ENCODE measurements at places on chromosomes 4 and X.

GRCh38 chrX:119249891-119250290 is 13.8 kb downstream of the PGRMC1 start:
- DNase-seq, result no peak

DNA sequence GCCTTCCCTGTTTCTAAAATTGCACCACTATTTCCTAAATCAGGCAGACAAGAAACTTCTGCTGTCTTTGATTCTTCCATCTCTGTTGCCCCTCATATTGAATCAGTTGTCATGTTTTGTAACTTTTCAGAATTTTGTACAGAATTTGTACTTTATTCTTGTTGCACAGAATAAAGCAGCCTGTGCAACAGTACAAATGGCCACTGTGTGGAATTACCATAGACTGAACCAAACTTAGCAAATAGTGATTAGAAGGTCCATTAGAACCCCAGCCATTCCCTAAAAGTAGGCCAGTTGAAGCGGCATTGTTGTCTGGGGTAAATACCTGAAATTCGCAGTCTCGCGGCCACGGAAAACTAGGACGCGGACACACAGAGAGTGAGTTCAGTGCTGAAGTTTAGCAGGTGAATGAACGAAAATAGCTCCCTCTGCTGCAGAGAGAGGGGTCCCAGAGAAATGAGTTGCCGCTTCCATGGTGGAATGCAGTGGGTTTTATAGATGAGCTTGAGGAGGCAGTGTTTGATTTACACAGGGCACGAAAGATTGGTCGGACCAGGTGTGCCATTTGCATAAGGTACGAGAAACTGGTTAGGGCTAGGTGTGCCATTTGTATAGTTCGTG is 71.8 kb downstream of the C4orf33 start:
- no peak for DNase-seq

DNA sequence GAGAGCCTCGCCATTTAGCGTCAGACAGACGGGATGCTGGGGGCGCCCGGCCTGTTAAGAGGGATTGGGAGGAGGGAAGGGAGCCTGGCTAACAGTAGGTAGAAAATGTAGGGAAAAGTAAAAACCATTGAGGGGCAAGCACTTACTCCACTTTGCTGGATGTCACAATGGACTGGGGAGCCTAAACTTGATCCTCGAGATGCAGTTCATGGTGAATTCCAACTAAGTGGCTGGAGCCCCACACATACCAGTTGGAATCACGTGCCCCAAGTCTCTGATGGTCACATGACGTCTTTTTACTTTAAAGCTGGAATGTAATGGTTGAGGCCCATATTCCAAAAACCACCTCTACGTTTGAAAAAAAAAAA is 1.5 kb downstream of the PLS3 start:
- no peak for DNase-seq

DNA sequence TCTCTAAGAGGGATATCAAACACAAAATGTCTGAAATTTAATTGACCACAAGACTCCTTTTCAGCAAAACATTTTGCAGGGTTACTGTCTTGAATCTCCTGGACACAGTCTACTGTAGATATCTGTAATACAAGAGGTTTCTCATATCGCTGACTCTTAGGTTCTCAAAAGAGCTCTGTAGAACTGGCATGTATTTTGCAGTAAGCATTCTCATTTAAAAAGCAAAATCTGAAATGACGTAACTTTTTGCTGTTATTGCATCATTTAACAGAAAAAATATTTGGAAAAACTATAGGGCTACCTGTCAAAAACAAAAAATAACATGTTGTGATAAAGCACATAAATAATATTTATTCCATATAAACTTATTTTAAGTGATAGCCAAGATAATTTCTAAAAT is 114.2 kb downstream of the CDS1 start:
- DNase-seq, result no peak

DNA sequence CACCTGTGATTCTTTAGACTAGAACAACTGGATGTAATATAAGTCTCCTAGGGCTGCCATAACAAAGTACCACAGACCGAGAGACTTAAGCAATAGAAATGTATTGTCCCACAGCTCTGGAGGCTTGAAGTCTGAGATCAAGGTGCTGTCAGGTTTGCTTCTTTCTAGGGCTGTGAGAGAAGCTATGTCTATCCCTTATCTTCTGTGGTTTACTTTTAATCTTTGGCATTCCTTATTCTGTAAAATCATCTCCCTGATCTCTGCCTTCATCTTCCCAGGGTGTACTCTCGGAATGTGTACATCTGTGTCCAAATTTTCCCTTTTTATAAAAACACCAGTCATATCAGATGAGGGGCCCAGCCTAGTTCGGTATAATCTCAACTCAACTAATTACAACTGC is 10.3 kb upstream of the HOPX start:
- DNase-seq, result no peak

DNA sequence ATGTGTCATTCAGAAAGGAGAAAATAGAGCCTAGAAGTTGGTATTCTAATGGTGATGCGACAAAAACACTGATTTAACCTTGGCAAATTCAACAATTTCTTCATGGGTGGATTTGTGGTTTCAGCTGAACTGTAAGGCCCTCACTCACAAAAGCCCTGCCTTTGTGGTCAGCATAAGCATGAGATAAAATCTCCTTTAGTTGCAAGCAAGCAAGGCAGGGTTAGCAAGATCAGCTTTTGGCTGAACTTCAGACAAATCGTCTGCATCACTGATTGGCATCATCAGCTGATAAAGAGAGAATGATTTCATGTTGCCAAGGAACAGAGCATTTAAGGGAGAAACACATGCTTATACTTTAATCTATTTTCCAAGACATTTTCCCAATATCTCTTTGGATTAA is 2582.2 kb downstream of the PCDH7 start:
- no peak for DNase-seq

- no peak for DNase-seq
These were observed 6.5 kb upstream of the SHISA3 start for GRCh38 chr4:42390622-42391354.

DNA sequence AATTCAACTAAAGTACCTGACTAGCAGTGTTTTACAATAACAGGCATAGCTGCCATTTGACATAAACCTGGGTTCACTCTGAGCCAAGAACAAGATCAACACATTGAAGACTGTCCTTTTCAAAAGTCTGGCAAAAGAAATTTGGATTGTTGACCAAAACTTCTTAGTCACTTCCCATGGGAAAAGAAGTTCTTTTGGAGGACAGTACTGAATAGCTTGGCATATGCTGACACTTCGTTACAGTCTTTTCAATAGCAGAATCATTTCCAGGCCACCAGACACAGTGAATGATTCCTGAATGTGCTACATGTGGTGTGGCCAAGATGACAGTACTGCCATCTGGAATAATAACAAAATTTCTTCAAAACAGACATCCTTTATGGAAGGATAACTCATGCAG is 560.3 kb downstream of the GRID2 start:
- no peak for DNase-seq

DNA sequence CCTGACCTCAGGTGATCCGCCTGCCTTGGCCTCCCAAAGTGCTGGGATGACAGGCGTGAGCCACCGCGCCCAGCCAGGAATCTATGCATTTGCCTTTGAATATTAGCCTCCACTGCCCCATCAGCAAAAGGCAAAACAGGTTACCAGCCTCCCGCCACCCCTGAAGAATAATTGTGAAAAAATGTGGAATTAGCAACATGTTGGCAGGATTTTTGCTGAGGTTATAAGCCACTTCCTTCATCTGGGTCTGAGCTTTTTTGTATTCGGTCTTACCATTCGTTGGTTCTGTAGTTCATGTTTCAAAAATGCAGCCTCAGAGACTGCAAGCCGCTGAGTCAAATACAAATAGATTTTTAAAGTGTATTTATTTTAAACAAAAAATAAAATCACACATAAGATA is 44.2 kb upstream of the SHOX start:
- DNase-seq, result no peak

GRCh38 chr4:124018383-124019317 is 622.1 kb downstream of the SPRY1 start:
- DNase-seq, result no peak

- no peak for DNase-seq
These were observed 11.5 kb upstream of the SRPX start for GRCh38 chrX:38232079-38232686.

DNA sequence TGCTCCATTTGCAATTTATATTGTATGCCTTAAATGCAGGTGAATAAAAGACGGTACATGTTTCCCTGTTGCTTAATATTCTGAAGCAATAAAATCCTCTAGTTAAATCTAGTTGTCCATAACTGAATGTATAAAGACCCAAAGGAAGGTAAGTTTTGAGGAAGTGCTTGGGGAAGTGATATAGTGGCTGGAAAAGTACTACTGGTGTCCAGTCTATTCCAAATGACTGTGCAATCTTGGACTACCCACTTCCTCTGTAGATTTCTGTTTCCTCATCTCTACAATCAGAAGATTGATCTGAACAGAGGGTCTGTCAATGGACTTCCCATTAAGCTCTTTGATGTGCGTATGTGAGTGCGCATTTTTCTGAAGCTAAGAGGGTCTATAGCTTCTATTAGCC is 17.0 kb downstream of the SNCA start:
- DNase-seq, result no peak

- DNase-seq, result no peak
These were observed 72.7 kb downstream of the FNIP2 start for GRCh38 chr4:158841540-158841939.

- no peak for DNase-seq
These were observed 131.6 kb upstream of the GRID2 start for GRCh38 chr4:92172203-92172602.

- no peak for DNase-seq
These were observed 412.0 kb upstream of the NR3C2 start for GRCh38 chr4:148854203-148854602.

GRCh38 chr4:77153006-77153405 is 4.0 kb upstream of the CCNG2 start:
- DNase-seq, result no peak

DNA sequence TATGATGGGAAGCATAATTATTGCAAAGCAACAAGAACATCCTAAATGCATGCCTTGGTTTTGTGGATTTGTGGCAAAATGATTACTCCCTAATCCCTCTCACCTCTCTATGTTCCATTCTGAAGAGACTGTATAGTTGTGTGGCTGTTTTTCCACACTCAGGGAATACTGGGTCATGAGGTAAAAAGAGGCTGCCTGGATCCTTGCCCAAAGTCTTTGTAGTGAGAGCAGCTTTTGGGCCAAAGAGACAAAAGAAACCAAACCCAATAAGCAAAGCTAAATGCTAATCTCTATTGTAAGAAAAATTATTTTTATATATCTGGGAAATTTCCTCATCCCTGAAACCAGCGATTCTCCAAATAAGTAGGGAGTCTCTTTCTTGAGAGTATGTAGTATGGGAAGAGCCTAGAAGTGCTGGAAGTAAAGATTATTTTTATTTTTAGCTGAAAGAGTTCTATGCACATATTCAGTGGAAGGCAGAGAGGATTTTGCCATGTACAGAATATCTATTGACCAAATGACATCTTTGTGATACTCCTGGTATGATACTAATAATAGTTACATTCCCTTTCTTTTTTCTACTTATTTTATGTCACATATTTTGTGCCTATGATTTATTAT is 24.9 kb upstream of the SULT1B1 start:
- no peak for DNase-seq
